Osteoblast (primary cell): ENCODE measurements at places on chromosomes 2 and 18.

DNA sequence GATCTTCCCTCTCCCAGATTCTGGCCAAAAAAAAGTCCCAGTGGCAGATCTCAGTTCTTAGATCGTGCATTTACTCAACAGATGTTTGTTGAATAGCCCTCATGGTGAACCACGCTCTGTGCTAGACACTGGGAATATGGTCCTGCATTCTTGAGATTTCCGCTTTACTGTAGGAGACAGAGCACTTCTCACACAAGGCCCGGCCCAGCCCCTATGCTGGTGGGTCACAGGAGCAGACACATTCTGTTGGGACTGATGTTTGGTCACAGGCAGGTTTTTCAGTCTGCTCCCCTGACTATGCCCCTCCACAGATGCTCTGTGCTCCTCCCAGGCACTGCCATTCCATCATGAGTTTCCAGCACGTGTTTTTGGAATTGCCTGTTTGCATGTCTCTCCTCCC lies 110.9 kb downstream of the RAPGEF4 start:
- no peak for DNase-seq

- DNase-seq: no peak
These were observed 53.1 kb downstream of the BCL2L11 start for GRCh38 chr2:111173856-111174255.

- DNase-seq: no peak
These were observed 107.3 kb upstream of the FAM98A start for GRCh38 chr2:33706410-33706809.

- no peak for DNase-seq
These were observed 841.6 kb upstream of the SLC39A10 start for GRCh38 chr2:194815475-194815874.

- DNase-seq: no peak
These were observed 6.2 kb upstream of the RBM45 start for GRCh38 chr2:178106053-178106452.

DNA sequence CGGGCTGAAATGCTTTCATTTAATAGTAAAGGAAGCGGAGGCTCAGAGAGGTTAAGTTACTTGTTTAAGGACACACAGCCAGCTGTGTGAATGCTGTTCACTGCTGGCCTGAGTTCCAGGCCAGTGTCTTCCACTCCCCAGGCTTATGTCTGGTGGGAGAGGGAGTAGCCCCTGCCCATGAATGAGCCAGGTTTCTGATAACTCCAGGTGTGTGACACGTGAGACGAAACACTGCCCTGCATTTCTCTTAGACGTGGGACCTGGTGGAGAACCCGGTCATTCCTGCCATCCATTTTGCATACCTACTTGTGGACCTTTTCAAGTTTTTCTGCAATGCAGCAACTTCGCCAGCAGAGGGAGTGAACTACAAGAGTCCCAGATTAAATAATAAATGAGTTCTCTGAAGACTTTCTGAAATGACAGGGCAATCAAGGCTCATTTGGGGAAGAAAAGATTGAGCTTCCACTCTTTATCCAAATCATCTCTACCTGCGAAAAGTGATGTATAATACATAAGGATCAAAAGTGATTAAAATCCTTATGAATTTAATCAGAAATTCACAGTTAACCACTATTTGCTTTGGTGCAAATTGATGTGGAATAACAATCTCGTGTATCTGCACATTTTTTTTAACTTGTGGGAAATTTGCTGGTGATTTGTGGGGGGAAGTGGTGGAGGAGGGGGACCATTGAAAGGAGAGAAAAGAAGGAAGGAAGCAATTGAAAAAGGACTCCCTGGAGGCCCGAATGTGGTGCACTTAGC lies 79.4 kb upstream of the ASB18 start:
- DNase-seq: peak; percentile 90

- no peak for DNase-seq
These were observed 114.2 kb upstream of the NT5C1B start for GRCh38 chr2:18703555-18703954.

DNA sequence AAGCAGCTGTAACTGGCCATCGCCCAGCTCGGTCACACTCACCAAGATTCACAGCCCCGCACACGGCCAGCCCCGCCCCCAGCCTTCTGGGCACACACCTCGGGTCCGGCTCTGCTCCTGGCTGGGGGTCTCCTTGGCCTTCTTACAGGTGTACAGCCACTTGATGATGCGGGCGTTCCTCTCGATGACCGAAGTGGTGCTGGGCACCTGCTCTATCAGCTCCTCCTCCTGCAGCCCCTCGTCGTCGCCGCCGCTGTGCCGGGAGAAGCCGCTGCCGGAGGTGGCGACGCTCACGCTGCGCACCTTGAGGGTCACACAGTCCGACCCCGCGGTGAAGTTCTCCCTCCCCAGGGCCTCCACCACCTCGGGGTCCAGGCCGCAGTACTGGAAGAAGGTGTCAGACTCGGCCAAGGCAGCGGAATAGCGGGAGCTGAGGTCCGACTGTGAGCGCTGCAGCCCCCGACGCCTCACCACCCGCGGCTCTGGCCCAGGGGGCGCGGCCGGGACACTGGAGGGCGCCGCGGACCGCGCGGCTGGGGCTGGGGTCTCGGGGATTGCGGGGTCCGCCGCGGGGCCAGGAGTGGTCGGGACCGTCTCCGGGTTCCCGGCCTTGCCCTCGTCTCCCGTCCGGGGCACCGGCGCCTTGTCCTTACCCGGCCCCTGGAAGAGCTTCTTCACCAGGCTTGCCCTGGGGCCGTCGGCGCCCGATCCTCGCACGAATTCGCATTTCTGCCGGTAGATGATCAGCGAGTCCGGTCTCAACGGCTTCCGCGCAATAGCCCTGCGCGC lies 769 bp downstream of the FAM110C start:
- DNase-seq: peak; percentile 70

GRCh38 chr2:156380117-156380645 lies 47.7 kb upstream of the NR4A2 start:
- DNase-seq: no peak

DNA sequence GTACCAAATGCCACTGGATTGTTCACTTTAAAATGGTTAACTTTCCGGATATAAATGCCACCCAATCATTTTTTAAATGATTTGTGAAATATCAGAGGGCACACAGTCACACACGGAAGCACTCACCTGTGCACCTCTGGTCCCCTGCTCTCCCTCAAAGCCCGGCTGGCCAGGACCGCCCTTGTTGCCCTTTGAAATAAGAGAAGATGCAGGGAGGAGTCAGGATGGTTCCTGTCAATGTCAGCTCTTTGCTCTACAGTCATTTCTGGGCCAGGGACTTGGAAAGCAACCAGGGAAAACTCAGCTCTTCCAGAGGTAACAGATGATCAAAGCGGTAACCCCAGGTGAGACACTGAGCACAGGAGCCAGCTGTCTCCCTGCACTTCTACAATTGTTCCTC lies 60.7 kb downstream of the COL6A3 start:
- DNase-seq: no peak

- DNase-seq: no peak
These were observed 89.8 kb upstream of the GRB14 start for GRCh38 chr2:164710837-164711765.

DNA sequence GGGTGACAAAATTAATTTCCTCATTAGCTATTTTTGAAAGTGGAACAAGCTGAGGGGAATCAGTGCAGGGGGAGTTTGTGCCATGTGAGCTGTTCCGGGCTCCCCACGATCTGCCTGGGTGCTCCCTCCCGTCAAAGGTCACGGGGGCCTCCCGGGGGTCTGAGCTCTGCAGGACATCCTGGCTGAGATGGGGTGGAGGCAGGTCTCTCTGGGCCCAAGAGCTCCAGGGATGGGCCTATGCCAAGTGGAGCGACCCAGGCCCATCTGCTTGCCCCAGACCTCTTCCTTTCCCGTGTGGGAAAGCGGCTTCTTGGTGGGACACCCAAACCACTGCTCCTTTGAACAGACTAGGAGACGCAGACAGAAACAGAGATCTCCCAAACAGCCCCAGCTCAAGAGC lies 143.3 kb upstream of the ID2 start:
- DNase-seq: no peak

DNA sequence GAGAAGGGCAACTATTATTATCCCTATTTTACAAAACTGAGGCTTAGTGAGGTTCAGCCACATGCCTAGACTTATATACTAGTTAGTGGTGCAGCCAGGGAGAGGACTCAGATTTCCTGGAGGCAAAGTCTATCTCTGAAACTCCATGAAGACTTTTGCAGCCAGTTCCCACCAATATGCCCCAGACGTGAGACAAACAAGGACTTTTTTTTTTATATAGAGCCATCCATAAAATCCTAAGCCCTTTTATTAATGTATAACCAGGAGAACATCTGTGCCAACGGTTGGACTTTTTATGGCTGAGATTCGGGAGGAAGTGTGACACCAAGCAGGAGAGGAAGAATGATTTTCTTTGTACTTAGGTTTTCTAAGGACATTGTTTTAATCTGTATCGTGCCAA lies 29.9 kb downstream of the LIPG start:
- DNase-seq: no peak

GRCh38 chr2:28601616-28602015 lies 105.8 kb downstream of the PLB1 start:
- no peak for DNase-seq

DNA sequence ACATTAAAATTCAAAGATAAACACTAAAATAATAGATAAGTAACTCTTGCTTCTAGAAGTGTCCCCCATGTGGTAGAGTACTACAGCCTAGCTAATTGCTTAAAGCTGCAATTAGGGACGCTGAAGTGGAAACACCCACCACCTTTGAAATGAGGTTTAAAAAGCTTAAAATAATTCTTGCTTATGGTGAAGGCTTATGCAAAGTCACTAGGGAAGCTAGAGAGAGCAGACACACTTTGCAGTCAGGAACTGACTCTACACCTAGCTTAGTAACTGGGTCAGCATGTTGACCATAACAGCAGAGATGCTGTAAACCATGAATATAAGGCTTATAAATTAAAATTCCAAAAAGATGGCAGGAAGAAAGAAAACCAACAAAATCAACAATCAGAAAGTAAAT lies 65.4 kb upstream of the DSG1 start:
- DNase-seq: no peak

DNA sequence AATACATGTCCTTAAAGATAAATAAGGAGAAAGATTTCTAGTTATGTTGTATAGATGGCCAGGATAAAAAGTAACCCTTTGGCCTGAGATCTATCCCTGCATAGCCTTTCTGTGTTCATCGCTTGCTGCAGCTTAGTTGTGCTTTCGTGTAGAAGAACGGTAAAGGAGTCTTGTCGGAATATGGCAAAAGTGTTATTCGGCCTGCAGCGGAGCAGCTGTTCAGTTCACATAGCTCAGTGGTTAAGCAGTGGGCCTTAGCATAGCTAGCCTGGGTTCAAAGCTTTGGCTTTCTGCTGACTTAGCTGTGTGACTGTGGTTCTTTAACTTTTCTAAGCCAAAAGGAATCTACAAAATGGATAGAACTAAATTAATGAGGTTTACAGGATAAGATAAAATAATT lies 55.4 kb downstream of the MALT1 start:
- DNase-seq: no peak

DNA sequence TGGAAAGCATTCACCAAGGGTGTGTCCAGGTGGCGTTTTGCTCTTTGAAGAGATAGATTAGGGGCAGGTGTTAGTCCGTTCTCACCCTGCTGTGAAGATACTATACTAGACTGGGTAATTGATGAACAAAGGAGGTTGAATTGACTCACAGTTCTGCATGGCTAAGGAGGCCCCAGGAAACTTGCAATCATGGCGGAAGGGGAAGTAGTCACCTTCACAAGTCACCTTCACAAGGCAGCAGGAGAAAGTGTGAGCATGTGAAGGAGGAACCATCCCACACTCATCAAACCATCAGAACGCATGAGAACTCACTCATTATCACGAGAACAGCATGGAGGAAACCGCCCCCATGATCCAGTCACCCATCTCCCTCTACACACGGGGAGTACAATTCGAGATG lies 135.7 kb upstream of the NFATC1 start:
- DNase-seq: no peak

GRCh38 chr2:170715062-170715931 lies at the start of gene SP5:
Gene SP5, plus strand, starts transcription at chr2:170715337. Its CDS starts 176 bp downstream, at chr2:170715513.
- peak; percentile 93 for DNase-seq

DNA sequence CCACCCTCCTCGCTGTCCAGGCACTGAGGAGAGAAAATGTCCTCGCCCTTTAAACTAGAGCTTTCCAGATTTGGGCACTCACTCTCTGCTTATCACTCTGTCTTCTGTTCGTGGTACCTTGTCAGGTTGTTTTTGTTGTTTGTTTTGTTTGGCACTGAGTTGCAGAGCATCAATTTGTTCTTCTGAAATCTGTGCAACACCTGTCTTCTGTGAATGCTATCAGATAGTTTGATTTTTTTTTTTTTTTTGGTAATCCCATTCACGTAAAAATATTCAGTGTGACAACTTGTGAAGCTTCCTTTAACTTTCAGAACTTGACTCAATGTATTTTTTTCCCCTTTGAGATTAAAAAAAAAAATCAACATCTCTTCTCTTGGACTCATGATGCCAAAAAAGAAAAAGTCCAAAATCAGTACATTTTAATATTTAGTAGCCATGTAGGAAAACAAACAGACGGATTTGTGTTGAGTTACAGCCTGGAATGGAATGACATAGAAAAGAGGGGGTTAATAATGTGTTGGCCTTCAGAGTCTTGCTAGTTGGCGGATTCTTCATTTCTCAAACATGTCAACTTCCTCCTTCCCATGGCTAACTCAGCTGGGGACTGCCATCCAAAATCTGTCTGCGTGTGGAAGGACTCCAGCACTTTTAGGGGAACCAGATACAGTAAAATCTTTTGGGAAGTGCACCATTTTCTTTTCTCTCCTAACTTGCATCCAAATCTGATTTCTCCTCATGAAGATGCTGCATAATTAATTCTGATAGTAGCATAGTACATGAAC lies 1.6 kb downstream of the TMEM178A start:
- DNase-seq: no peak

DNA sequence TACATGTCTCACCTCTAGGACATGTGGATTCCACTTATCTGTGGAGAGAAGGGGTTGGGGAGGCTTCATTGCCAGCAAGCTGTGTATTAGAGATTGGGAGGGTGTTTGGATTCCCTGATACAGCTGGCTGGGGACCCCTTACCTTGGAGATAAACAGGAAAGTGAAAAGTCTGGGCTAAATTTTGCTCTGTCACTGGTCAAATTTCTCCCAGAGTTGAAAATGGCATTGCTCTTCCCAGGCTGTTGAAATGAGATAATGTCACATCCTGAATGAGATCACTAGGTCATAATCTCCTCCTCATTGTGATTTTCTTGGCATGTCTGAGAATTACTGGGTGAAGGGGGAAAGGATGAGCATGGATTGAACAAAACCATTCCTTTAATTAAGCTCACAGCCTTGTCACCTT lies 265.0 kb upstream of the PARD3B start:
- peak; percentile 75 for DNase-seq

DNA sequence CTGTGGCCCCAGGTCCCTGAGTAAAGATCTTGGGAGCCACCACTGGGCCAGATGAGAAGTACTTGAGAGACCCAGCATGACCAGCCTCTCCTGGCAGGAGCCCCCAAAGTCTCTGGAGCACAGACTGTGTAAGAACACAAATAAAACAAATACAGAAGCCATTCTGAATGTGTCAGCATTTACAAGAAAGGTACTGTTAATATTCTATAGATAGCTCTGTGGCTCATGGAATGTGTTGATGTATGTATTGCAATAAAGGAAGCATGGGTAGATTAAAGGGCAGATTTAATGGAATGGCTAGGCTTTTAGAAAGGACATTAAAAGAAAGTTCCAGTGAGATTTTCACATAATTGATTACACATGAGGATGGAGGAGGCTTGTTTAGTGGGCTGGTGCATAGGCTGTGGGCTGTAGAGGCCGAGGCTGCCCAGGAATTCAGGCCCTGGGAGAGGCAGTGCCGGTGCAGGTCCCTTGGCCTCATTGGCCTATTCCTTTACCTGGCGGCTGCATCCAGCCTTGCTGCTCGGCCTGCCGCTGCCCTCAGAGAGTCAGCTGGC lies 127.7 kb upstream of the DLX2 start:
- DNase-seq: no peak

GRCh38 chr2:162473-163382 lies 101.1 kb downstream of the SH3YL1 start:
- DNase-seq: no peak

- no peak for DNase-seq
These were observed 14.0 kb upstream of the CCNYL1 start for GRCh38 chr2:207697411-207697810.
